Forelimb muscle (tissue), 1 donor: ENCODE measurements at places on chromosomes 2 and 18. TPM values are rescaled to one million over a fixed set of nuclear protein-coding genes. Genes with fewer than 3 reads are reported as not detected.

Gene LRATD1
- polyA plus RNA-seq: 10.0 TPM

Gene TACR1
- 0.40 TPM for polyA plus RNA-seq

Gene TTN
- 322 TPM for polyA plus RNA-seq

Gene TMEM17
- polyA plus RNA-seq: 1.5 TPM

Gene PCARE
- polyA plus RNA-seq: 0.25 TPM

Gene SERPINB10
- 0.27 TPM for polyA plus RNA-seq

Gene CCL20
- 0.49 TPM for polyA plus RNA-seq

Gene NPAS2
- polyA plus RNA-seq: 10.6 TPM

Gene TUBB8B
- polyA plus RNA-seq: not detected

Gene SERPINB7
- polyA plus RNA-seq: not detected

Gene CNDP1
- polyA plus RNA-seq: 0.13 TPM

Gene INHBB
- 0.89 TPM for polyA plus RNA-seq

DNA sequence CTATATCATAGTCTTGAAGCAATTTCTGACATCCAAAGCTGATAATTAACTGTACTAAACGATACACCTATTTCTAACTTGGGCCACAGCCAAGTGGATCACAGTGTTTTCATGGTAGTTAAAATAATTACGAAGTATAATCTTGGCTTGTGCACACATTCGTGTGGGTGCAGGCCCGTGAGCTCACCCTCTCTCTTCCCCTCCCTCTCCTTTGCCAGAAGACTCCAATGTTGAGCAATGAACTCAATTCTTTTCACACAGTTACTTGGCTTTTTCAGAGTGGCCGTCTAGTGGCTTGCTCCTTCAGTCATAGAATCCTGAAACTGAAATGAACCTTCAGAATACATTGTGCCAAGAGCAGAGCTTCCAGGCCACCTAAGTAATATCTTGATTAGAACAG is 178.7 kb downstream of the NCKAP5 start:
- DNase-seq: no peak

DNA sequence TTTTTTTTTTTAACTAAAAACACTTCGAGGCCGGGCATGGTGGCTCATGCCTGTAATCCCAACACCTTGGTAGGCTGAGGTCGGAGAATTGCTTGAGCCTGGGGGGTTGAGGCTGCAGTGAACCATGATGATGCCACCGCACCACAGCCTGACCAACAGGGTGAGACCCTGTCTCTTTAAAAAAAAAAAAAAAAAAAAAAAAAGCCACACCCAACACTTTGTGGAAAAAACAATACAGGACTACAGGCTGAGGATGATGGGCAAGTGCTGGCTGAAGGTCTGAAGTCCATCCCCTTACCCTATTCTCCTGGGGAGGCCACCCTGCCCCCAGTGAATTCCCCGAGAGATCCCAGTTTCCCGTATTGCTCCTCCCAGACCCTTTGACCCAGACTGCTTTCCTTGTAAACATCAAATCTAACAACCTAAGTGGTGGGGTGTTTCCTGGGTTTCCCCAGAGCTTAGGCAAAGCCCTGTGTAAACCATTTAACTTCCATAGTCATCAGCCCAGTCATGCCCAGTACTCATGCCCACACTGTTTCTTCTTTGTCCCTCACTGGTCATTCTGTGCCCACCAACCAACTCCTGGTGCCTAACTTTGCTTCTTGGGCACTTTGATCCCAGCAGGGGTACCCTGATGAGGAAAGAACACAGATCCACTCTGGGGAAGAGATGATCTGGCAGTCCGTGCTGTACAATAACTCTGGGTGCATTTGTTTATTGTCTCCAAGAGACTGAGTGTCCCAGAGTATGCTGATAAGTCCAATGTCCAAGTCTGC is 5.8 kb upstream of the TMEM37 start:
- no peak for DNase-seq

DNA sequence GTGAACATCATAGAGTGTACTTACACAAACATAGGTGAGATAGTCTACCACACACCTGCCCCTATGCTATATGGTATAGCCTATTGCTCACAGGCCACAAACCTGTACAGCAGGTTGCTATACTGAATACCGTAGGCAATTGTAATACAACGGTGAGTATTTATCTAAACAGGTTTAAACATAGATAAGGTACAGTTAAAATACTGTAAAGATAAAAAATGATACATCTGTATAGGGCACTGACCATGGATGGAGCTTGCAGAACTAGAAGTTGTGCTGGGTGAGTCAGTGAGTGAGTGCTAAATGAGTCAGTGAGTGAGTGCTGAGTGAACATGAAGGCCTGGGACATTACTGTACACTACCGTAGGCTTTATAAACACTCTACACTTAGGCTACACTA is 267.0 kb upstream of the HS6ST1 start:
- DNase-seq: no peak

DNA sequence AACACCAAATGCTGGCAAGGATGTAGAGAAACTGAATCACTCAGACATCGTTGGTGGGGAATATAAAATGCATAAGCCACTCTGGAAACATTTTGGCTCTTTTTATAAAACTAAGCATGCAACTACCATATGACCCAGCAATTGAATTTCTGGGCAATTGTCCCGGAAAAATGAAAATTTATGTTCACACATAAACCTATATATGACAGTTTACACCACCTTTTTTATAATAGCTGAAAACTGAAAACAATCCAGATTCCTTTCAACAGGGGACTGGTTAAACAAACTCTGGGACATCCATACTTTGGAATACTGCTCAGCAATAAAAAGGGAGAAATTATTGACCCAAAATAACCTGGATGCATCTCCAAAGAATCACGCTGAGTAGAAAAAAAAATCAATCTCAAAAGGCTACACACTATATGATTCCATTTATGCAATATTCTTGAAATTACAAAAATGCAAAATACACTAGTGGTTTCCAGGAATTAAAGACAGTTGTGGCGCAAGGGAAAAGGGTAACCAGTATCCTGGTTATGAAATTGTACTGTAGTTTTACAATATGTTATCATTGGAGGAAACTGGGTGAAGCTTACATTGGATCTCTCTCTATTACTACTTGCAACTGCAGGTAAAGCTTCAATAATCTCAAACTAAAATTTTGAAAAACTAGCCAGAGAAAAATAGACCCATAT is 130.2 kb upstream of the PID1 start:
- DNase-seq: no peak

- no peak for DNase-seq
These were observed 178.1 kb downstream of the ACOXL start for GRCh38 chr2:110910423-110910822.

DNA sequence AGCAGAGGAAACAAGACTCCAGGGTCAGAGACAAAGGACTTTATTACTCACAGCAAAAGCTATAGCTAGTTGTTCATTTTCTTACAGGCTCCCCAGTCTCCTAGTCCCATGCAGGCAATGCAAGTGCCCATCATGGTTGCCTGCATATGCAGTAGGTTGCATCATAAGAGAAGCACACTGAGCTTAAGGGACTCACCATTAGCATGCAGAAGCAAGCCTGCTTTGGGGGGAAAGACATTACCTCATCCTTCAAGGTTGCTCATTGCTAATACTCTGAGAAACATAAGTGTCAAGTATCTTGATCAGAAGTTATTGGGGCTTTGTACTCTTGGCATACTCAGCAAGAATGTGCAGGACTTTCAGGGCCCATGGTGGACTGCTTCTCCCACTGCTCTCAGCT is 114.6 kb upstream of the CCDC68 start:
- no peak for DNase-seq

GRCh38 chr2:240963065-240963867 is 35.2 kb upstream of the SNED1 start:
- no peak for DNase-seq

GRCh38 chr2:120722246-120722567 is 13.5 kb upstream of the GLI2 start:
- DNase-seq: no peak

DNA sequence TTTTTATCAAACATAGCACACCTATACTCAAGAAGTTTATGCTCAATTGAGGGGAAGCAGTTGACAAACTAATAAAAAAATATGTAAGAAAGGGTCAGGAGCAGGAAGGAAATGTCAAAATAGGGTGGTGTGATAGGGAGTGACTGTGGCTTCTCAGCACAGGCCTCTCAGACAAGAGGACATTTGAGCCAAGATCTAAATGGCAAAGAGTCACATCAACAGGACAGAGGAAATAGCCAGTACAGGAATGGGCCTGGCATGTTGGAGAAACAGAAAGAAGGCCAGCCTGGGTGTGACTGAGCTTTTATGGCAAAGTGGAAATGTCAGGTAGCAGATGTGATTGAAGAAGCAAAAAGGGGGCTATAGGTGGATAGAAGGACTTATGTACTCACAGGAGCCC is 117.0 kb downstream of the CCDC148 start:
- no peak for DNase-seq

DNA sequence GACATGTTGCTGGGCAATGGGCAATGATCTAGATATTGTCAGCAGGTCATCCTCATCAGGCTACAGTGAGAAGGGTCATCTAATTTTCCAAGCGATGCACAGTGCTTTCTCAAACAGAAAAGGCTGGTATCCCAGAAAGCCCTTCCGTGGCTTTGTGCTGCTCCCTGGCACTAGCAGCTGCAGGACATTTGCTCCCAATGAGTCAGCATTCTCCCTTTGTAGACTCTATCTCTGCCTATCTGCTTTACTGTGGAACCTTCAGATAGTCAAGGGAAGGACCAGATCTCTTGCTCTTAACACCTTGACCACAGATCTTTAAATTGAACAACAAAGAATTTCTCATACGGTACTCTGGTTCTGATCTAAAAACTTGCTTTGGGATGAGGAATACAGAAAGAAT is 101.4 kb downstream of the CDH2 start:
- no peak for DNase-seq

GRCh38 chr2:232290668-232291067 is 87.9 kb upstream of the ALPP start:
- DNase-seq: no peak

DNA sequence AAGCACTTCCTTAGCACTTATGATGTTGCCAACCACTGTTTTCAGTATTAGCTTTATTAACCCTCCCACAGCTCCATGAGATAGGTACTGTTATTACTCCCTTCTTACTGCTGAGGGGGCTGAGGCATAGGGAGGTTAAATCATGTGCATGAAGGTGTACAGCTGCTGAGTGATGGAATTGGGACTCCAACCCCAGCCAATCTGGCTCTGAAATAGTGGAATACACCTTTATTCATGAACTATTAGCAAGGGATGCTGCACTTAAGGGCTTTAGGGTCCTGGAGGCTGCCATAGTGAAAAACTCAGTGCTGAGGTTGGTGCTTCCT is 19.2 kb downstream of the SMARCAL1 start:
- no peak for DNase-seq

DNA sequence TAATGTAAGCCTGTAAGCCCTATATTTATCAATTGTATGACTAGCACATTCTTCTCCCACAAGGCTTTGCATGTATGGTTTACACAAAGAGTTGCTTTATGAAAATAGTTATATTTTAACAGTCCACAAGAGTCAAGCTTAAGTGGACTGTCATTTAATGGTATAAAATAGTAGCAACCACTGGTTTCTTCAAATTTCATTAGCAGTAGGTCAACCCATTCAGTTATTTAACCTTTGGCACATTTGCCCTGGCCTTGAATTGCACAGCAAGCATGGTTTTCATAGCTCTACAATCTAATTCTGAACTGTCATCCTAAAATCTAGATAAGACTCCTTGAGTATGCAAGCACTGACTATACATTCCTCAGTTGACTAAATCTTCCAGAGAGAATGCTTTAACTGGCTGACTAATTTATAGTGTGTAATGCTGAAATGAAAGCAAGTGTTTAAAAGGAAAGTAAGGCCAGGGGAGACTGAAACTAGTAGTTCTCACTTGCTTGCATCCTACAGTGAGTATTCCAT is 1.8 kb downstream of the DPP4 start:
- DNase-seq: no peak

GRCh38 chr2:225462417-225462816 is 62.9 kb downstream of the NYAP2 start:
- no peak for DNase-seq

DNA sequence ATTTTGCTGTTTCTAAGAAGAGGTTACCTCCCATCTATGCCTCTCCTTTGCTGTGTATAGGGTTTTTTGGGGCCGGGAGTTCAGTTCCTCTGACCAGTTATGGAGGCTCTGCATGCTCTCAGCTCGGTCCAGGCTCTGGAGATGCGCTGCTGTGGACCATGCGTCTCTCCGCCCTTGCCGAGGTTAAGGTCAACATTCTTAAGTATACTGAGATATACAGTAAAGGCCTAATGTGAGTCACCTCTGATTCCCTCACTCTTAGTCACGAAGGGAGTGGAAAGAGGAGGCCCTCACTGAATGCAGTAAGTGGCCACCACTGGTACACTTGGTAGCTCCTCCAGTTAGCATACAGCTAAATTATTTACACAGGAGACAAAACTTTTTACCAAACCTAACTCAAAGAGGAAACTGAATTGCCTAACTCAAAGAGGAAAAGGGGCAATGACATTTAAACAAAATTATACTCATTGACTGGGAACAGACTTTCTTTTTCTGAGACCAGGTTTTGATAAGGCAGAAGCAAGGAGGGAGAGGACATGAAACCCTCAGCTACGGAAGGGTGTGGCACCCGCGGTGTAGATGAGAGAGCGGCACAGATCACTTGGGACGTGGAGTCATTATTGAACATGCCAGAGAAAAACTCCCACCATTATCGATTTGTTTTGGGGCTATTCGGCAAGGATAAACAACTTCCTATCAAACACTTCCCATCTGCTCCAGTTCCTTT is 98.7 kb downstream of the COPS8 start:
- no peak for DNase-seq

- DNase-seq: no peak
These were observed 99.8 kb upstream of the DAPL1 start for GRCh38 chr2:158695305-158695704.

- DNase-seq: no peak
These were observed 23.4 kb downstream of the TMEM18 start for GRCh38 chr2:653645-654425.

DNA sequence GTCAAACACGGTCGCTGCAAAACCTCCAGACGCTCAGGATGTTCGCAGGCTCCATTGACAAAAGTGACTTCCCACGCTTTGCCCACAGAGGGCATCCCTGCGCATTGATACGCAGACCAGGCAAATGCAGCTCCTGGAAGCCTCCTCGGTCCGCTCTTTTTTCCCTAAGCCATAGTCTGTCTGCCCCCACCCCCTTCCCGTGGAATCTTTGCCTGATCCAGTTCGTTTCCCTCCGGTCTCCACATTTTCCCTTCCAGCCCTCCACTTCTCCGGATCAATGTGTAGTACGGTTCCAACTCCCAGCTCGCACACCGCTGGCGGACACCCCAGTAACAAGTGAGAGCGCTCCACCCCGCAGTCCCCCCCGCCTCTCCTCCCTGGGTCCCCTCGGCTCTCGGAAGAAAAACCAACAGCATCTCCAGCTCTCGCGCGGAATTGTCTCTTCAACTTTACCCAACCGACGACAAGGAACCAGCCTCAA is at the start of gene DCC:
TSS of gene DCC (plus strand) at position 307 of the 481 bp plus-strand sequence. CDS start 591 bp downstream, outside the sequence.
- no peak for DNase-seq

GRCh38 chr2:185456517-185456916 is 282.1 kb upstream of the FSIP2 start:
- DNase-seq: peak; percentile 55

GRCh38 chr2:179051250-179051649 is 1.3 kb upstream of the CCDC141 start:
- DNase-seq: no peak
